Cardiac septum (tissue), 1 donor: ENCODE measurements at places on chromosomes 1 and 21. TPM values are rescaled to one million over a fixed set of nuclear protein-coding genes. Genes with fewer than 3 reads are reported as not detected.
A peak's percentile ranks its signal among the peaks of the same experiment; 100 is the strongest.

Gene ICOSLG
- 1.5 TPM for total RNA-seq

Gene ACOT11
- 44.1 TPM for total RNA-seq

Gene TTC34
- total RNA-seq, result 0.35 TPM

Gene SH2D2A
- total RNA-seq, result 1.4 TPM

Gene FCGR3A
- 14.7 TPM for total RNA-seq

Gene BRDT
- total RNA-seq, result not detected

Gene SPRR2A
- total RNA-seq, result not detected

Gene CYP4A22
- total RNA-seq, result not detected

Gene CNTN2
- 0.30 TPM for total RNA-seq

Gene NES
- total RNA-seq, result 699 TPM

Gene EXTL1
- 9.2 TPM for total RNA-seq

Gene KIF17
- 1.5 TPM for total RNA-seq

Gene LMX1A
- 0.22 TPM for total RNA-seq

- DNase-seq, result peak; percentile 53
These were observed 87.4 kb downstream of the DMRTB1 start for GRCh38 chr1:53546409-53547155.

GRCh38 chr1:161953256-161953920, 70.3 kb downstream of the OLFML2B start:
- DNase-seq, result no peak

DNA sequence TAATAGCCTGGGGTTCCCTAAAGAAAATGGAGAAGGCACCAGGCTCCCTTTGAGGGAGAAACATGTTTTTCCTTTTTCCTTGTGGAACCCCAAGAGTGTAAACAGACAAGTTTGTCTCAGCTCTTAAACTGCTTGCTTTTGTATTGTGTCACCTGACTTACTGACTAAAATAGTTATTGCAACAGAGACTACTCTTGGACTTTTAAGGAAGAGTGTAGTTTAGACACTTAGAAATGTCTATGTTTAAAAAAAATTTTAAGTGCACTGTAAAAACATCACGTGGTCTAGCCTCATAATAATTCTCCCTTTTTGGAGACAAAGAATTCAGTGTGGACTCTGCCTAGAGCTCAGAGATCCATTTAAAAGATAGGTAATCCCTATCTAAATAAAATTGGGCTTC, 141.1 kb downstream of the TRIM33 start:
- DNase-seq, result no peak

DNA sequence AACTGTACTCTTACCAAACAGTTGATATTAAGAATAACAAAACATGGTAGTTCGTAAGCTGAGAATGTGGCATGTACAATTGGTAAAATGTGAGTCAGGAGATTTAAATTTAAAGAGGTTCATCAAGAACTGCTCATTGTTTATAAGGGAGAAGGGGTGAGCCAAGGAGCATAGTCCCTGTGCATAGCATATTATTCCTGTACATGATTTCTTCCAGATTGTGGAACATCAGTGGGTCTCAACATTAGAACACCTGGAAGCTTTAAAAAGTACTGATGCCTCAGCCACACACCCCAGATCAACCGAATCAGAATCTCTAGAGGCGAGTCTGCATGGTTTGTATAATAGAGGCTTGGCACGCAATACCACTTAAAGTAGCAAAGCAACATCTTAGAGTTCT, 56.1 kb downstream of the KCTD3 start:
- DNase-seq, result no peak

- peak; percentile 98 for DNase-seq
These were observed at the start of gene ELK4 for GRCh38 chr1:205631768-205632668. Gene ELK4, minus strand, starts transcription at chr1:205632011. Its CDS starts 8,129 bp downstream, at chr1:205623882.

GRCh38 chr1:186429017-186429416, 31.9 kb downstream of the PDC start:
- DNase-seq, result no peak

GRCh38 chr1:111789142-111789541, 33.4 kb downstream of the DDX20 start:
- no peak for DNase-seq

DNA sequence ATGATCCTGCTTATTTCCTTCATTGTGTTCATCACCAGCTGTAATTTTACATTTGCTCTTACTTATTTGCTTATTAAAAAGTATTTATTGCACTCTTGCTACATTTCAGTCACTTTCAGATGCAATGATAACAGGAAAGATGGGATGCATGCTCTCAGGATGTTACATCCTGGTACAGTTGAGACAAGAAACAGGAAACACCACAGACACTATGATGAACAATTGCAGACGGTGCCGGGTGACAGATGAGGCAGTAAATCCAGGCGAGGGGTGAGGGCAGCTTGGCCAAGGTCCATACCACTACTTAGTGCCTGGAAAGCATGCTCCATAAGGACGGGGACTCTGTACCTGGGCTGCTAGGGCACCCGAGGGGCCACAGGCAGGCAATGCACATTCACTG, 156.6 kb upstream of the RAB4A start:
- DNase-seq, result no peak

- no peak for DNase-seq
These were observed 57.1 kb downstream of the TNFSF18 start for GRCh38 chr1:172993640-172994039.

GRCh38 chr1:97417661-97418060, 503.2 kb downstream of the DPYD start:
- DNase-seq, result no peak

DNA sequence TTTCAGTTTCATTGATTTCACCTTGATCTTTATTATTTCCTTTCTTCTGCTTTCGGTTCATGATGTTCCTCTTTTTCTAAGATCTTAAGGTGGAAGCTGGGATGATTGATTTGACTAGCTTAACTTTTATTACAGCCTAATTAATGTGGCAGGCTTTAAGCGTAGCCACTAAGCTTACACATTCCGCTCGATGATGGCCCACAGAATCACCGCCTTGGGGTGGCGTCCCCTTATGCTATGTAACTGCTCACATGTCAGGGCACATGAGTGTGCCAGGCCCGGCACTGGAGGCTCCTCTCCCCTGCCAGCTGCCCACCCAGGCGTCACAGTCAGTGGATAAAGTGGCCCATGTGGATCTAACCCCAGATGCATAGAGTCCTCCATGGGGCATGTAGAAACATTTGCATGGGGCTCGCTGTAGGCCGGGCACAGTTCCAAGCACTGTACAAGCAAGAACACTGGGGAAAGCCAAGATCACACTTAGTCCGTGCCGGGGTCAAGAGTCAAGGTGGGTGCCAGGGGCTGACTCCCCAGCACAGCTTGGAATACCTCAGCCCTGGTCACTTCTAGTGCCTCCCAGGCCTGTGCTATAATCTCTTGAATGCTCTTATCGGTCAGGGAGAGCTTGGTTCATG, 41.7 kb downstream of the PKNOX1 start:
- DNase-seq, result no peak

DNA sequence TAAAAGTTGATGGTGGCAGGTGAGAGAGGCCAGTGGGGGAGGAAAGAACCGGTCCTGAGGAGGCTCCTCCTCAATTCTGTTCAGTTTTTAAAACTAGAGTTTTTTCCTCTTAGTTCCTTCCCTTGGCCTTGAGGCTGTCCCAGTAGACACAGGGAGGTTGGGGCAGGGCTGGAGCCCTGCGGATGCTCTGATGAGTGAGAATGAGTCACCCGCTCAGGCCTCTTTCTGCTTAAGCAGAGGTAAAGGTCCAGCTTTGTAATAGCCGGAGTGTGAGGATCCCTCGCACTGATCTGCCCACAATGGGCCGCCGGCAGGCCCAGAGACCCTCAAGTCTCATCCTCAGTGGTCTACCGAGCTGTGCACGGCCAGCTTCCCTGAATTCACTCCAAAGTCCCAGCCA, 49.6 kb upstream of the IRF2BP2 start:
- no peak for DNase-seq

- no peak for DNase-seq
These were observed 57.7 kb downstream of the VWA5B1 start for GRCh38 chr1:20348326-20348915.

DNA sequence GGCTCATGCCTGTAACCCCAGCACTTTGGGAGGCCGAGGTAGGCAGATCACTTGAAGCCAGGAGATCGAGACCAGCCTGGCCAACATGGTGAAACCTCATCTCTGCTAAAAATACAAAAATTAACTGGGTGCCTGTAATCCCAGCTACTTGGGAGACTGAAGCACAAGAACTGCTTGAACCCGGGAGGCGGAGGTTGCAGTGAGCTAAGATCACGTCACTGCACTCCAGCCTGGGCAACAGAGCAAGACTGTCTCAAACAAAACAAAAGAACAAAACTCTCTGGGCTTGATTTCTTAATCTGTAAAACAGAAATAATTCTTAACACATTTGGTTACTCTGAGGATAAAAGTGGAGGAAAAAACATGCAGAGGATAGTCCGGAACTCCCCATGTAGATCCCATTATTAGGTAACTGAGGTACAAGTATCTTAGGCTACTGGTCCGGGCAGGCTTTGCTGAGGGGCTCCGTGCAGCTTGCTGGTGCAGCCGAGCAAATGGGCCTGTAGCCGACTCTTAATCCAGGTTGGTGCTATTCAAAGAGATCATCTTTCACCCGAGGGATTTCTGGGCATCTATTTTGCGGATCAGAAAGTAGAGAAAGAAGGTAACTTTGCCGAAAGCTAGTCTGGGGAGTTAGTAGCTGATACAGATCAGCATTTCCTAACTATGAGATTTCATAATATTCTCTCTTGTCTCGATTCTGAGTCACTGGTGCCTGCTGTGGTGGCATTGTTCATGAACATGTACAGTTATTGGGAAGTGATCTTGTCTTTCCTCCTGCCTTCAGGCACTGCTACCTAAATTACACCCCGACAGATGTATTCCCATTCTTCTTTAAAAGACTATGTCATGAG, 56.8 kb downstream of the NFIA start:
- DNase-seq, result no peak

- DNase-seq, result no peak
These were observed 223.6 kb upstream of the ADGRL2 start for GRCh38 chr1:81577004-81577697.

GRCh38 chr1:154983776-154984466, 777 bp downstream of the FLAD1 start:
- DNase-seq, result no peak

DNA sequence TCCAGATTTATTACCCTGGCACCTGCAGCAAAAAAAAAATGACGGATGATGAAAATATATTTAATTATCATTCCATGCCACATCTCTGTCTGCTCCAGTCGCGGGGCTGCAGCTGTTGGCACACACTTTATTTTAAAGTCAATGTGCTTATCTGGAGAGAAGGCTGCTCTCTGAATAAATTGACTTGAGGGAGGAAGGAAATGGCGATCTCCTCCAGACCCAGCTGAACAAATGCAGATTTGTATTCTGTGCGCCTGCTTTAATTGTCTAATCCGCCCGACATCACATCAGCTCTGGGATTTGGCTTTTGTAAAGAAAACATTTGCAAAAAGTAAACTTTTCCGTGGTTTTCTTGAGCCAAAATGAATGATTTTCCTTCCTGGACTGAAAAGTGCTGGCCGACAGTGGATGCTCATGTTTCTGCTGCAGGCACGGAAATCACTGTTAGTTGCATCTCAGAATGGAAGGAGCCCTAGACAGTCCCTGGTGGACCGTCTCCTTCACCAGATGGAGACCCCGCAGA, 150.2 kb downstream of the CAMTA1 start:
- DNase-seq, result no peak

GRCh38 chr21:45228656-45229240, 58.9 kb downstream of the POFUT2 start:
- no peak for DNase-seq

DNA sequence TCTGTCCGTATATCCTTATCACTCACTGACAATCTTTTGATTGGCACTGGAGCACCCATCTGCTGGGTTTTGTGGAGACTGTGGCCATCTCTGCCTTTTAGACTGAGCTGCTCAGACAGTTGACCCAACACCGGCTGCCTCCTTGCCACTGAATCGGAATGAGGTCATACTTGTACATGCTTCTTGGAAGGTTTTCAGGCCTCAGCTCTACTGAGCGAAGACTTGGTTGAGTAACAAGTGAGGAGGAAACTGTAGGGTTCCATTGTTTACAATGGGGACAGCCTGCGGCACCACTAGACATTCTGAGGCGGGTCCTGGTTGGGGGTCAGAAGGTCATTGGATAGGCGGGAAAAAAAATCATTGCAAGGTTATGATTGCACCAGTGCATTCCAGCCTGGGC, 320.3 kb downstream of the KIF26B start:
- no peak for DNase-seq

DNA sequence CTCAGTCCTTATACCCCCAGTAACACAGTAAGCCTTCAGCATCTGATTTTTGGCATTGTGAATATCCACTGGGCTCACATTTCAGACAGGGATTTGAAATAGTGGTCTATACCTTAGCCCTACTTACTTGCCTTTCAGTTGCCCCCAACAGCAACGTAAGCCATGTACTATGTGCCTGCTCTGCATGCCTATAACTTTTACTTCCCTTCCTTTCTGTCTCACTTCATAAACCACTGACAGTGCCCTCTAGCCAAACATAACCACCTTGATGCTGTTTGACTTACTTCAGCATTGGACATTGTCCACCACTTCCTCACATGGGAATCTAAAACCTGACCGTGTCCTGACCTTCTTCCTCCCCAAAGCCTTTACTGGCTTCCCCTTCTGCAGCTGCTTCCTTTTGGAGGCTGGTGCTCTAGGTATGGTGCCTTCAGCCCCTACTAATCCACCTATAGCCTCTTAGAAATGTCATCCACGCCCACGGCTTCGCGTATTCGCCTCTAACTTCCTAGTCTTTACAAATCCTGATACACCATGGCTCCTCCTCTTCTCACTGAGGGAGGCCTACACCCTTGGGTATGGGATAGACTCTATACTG, 3.6 kb upstream of the ZNF672 start:
- peak; percentile 59 for DNase-seq

DNA sequence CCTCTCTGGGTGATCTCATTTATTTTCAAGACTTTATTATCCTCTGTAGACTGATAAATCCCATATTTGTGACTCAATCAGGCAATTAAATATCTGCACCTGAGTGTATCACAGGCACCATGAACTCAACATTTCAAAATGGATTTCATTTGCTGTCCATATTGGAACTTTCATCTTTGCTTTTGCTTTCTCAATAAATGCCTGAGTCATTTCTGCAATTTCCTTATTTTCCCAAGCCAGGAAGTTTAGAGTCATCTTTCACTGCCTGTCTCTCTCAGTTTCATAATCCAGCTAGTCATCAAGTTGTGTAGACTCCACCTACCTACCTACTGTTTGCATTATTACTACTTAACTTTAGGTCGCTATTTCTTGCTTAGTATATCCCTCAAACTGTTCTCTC, 540.9 kb downstream of the LMO4 start:
- no peak for DNase-seq

DNA sequence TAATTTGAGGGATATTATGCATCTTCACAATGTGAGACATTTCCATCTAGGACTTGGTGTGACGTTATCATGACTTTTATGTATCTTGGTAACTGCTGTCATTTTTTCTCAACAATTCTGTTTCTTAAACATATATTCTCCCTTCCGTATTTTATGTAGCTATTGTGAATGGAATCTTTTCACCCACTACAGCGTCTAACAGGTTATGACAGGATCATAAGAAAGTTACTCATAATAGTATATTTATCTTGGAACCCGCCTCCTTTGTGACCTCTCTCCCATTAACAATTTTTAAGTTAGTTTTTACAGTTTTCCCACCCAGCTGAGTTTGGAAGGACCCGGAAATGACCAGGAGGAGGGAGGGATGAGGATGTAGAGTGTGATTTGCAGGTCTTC, 6.8 kb upstream of the DMRTA2 start:
- DNase-seq, result no peak
